ENCODE measurements at places on chromosomes 2 and 18.

- no peak for DNase-seq
Measured at GRCh38 chr2:180322781-180323180, 315.7 kb upstream of the CWC22 start.

DNA sequence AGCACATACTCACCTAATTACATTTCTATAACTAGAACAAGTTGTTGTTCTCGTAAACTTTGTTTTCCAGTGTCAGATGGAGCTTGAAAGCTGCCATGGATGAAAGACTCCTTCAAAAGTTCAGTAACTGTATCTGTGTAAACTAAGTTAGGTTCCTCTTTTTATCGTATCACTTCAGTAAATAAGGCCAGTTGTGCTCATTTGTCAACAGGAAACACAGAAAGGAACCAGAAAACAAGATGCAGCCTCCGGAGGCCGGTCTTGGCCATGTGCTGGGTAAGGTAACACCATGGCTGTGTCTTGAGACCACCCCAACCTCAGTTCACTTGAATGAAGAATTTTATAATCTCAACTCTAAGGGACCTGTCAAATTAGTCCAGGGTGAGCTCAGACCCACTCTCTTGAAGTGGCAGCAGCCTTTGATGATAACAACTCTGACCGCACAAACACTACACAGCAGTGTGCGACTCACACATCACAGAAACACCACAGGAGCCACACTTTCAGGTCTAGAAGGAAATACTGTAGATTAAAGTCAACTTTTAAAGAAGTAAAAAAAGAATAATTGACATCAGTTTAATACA lies 213.8 kb downstream of the AFF3 start:
- DNase-seq, result no peak

GRCh38 chr2:73297151-73297559 lies 3.8 kb upstream of the EGR4 start:
- DNase-seq, result no peak

DNA sequence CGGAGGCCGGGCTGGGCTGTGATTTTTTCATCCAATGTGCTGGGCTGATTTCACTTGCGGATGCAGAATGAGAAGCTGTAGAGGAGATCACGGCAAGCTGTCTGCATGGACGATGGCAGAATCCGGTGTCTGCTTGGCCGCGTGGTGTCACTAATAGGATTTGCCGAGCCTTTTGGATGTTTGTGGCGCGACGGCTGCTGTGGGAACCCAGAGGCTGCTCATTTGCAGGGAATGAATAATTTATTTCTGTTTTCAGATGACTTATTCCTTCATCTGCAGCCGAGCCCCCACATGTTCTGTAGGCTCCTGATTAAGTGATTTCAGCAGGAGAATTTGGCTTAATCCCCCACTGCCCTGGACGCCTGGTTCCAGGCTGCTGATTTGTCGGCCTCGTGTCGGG lies 62.6 kb downstream of the ODC1 start:
- DNase-seq, result no peak

DNA sequence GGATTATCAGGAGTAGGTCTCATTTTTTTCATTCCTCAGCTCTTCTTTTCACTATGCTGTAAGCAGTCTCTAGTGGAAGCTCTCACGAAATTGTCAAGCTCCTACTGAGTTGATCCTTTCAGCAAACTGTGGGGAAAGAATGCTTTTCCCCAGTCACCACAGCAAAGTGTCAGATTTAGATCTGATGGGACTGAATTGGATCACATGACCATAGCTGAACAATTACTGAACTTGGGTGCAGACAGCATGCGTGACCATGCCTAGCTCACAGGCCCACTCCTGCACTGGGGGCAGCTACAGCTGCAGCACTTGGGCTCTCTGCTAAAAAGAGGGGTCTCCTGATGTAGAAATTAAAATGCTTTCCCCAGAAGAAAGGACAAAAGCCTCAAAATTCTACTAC lies 3.1 kb downstream of the ARHGAP15 start:
- no peak for DNase-seq

- no peak for DNase-seq
Measured at GRCh38 chr18:13371689-13372418, 153.3 kb downstream of the LDLRAD4 start.

GRCh38 chr2:210633699-210634098 lies 77.3 kb downstream of the CPS1 start:
- no peak for DNase-seq

- DNase-seq, result no peak
Measured at GRCh38 chr2:109497911-109498870, 115.6 kb downstream of the SEPTIN10 start.

- no peak for DNase-seq
Measured at GRCh38 chr2:171086352-171087290, 74.1 kb downstream of the TLK1 start.

DNA sequence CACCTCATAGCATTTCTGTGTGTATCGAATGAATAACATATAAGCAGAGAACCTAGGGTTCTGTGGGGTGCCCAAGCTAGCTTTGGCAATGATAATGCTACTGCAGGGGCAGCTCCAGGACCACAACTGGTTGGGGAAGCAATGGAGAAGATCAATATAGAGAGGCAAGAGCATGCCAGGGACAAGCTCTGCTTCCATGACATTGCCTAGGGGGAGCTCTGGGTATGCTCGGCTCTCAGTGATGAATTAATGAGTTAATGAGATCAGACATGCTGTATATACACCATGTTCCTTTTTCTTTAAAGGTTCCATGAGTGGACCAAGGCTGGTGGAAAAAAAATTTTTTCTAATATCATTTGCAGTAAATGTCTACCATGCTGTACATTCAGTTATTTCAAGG lies 618.4 kb downstream of the BCL11A start:
- DNase-seq, result no peak

DNA sequence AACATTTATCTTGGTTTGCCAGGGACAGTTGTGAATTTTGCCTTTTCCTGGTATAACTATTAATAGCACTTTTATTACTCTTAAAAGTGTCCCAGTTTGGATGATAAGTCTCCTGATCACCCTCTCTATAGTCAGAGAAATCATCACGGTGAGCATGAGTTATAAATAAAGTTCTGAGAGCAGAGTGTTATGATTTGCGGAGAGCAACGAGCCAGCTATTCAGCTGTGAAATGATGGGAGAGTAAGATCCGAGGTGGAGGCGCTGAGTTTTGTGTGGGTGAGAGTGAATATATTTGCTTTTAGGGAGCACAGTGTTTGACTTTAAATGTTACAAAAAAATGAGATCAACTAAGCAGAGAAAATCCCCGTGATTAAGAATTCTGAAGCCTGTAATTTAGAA lies 179.6 kb downstream of the DSC3 start:
- DNase-seq, result no peak

DNA sequence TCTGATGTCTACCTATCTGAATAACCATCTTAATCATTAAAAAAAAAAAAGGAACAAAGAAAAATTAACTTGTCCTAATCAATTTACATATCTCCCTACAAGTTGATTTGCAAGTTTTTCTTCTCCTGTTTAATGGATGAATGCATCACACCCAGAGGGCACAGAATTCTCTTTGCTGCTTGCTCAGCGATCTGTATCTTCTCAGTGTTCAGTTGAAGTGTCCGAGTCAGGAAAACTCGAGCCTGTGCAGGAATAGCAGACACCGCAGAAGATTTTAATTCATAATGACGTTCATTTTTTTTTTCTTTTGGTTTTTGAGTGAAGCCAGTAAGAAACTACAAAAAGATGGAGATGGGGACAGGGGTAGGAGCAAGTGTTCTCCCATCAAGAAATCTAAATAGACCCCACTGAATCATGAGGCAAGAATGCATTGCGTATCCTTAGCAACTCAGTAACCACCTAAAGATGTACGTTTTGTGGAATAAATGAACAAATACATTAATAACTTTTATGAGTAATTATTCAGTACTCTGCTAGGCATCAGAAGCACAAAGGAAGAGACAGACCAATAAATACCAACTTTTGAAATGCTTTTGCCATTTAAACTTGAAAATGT lies 675.5 kb downstream of the LRP1B start:
- DNase-seq, result no peak

GRCh38 chr2:17747684-17748452 lies 5.7 kb downstream of the SMC6 start:
- no peak for DNase-seq

- DNase-seq, result no peak
Measured at GRCh38 chr18:28125051-28125450, 51.9 kb downstream of the CDH2 start.

DNA sequence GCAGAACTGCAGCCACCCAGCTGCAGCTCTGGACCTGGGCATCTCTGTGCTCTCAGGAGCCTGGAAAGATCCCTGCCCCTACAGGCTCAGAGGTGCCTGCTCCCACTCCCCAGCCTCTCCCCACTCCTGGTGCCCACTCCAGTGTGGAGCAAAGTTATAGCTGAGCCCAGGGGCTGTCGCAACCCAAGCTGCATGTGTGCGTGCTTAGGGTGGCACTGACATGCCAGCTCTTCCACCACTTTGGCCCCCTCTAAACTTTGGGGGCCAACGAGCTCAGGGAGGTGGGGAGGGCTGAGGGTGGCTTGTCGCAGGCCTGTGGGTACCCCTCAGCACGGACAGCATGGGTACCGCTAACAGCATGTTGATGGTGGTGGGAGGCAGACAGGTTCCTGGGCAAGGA lies 126.3 kb upstream of the FHL2 start:
- no peak for DNase-seq

DNA sequence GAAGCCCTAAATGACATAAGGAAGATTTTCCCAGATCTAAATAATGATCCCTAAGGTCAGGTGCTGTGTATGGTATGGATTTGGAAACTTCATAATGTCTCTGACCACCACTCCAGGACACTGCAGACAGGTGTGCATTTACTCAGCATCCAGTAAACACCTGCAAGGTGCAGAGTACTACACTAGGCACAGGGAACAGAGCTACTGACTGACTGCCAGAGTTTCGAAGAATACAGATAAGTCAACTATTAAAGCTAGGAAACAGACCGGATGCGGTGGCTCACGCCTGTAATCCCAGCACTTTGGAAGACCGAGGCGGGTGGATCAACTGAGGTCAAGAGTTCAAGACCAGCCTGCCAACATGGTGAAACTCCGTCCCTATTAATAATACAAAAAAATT lies 65.0 kb downstream of the ATP8B1 start:
- no peak for DNase-seq

DNA sequence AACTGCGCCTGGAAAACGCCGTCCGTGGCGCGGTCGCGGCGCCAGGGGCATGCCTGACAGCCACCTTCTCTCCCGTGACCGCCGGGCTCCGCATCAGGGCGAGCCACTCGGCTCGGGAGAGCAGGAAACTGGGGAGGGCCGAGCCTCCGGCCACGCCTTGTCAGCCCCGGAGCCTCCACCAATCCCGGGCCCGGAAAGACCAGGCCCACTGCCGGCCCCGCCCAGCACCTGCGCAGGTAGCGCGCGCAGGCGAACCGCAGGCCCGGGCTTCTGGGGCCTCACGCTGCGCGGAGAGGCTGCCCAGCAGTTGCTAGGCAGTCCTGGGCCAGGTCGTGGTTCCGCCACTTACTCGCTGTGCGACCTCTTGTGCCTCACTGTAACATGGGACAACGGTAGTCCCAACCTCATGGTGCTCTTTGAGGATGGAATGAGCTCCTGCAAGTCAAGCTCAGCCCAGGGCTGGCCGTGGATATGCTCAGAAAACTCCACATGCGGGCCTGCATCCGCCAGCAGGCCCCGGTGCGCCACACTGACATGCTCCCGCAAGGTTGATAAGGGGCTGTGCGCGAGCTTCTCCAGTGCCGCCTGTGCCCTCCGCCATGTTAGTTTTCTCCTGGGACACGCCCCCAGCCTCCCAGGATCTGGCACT lies 97.1 kb downstream of the INHBB start:
- DNase-seq, result no peak

DNA sequence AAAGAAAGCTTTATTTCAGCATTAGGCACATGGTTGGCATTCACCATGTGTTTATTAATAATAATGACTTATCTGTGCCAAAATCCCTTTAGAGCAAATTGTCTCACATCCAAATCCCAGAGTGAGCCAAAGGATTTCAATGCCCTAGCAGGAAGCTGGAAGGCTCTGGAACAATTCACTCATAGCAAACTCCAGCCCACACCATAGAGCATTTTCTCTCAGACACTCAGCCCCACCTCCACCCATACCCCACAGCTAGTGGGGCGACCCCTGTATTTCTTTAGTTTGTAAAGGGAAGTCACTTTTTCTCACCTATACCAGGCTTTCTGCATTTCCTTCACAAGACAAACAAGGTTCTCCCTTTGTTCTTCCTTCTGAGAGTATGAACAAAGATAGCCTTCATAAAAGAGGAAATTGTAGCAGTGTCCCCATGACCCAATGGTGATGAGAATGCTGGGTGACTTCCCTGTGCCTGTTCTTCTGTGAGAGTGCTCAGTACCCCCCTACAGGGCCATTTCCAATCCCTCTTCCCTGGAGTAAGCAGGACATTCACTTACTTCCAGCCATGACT lies 100.1 kb upstream of the APCDD1 start:
- no peak for DNase-seq

- no peak for DNase-seq
Measured at GRCh38 chr2:142217804-142218203, 87.0 kb upstream of the LRP1B start.

DNA sequence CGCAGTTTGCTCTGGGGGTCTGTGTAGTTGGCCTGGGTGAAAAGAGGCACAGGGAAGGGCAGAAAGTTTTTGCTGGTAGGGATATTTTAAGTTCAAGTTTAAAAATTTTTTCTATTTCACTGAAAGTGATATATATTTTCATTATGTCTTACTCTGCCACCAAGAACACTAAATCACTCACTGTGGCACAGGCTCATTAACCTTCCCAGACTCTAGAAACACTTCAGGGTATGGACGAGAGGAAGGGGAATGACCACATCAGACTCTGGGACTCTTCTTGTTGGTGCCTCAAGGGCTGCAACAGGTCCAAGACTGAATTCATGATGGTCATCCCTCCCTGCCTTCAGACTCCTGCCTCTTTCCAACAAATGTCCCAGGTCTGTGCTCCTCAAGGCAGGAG lies 29.0 kb downstream of the INO80C start:
- DNase-seq, result no peak

- no peak for DNase-seq
Measured at GRCh38 chr2:150041722-150042425, 445.6 kb downstream of the RND3 start.

DNA sequence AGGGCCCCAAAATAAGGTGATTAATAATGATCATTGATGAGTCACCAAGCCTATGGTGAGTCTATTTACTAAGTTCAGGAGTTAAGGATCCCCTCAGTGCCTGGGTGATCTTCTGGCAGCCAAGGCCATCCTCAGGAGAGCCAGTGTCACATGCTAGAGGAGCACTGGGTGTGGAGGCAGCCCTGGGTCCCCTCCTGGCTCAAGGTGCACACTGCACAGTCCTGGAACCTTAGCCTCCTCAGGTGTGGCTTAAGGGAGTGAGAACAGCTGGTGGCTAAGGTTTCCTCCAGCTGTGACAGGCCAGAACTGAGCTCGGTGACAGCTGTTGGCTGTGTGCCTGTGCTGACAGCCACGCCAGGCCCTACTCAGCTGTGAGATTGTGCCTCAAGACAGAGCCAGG lies 52.1 kb upstream of the ACAA2 start:
- no peak for DNase-seq

- no peak for DNase-seq
Measured at GRCh38 chr18:28560331-28560730, 383.4 kb upstream of the CDH2 start.

GRCh38 chr18:23592911-23593310 lies 6.6 kb upstream of the NPC1 start:
- DNase-seq, result no peak
